Anterior cingulate cortex (tissue), 58 donors: ENCODE measurements at places on chromosomes 1 and 21.

- no peak for DNase-seq
Measured at GRCh38 chr1:6646499-6647148, 22.0 kb downstream of the THAP3 start.

DNA sequence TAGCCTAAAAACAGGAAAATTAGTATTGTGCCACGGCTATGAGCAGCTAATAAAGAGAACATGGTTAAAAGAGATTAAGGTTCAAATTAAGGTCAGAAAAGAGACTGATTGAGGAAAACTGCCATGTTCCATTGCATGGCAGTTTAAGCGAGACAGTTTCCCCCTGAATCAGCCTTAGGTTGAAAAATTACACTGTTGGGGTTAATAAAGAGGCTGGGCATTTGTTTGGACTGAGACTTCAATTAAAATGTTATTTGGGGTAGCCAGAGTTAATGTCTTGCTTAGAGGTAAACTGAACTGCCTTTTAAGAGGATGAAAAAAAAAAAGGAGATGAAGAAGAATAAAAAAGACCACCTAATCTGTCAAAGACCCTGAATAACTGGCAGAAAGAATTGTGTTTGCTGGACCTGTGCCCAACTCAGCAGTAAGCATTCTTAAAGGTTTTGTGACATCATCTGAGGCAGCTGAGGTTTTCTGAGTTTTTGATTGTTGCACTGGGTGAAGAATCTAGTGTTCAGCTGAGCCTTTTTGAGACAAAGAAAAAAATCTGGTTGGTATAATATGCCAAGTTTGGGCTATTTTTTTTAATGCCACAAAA lies 17.7 kb upstream of the PROX1 start:
- DNase-seq, result no peak

GRCh38 chr1:61732726-61733125 lies 7.8 kb upstream of the TM2D1 start:
- no peak for DNase-seq

DNA sequence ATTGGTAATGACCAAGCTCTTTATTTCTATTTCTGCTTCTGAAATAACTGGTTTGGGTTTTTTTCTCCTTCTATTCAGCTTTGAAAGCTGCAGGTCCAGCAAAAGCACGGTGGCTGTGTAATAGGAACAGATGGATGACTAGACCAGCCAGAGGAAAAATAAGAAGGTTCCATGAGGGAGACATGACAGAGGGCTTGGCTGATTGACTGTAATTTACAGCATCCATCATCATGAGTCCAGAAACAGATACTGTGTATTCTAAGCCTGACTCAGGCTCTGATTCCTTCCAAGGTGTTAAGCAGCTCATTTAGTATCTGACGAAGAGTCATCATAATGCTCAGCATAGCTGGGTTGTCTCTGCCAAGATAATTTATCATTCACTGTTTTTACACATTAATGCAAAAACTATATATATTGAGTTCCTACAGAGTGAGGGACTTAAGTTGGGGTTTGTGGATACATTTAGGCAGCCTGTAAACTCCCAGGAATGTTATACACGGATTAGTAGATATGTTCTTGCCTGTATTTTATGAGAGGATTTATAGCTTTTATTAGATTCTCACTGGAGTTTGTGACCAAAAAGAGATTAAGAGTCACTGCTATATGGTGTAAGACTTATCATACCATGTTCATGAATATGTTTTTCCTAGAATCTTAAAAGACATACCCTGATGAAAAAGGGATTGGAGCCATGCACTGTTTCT lies 72.6 kb downstream of the SGIP1 start:
- no peak for DNase-seq

GRCh38 chr1:24657781-24658180 lies 14.7 kb downstream of the SRRM1 start:
- no peak for DNase-seq

DNA sequence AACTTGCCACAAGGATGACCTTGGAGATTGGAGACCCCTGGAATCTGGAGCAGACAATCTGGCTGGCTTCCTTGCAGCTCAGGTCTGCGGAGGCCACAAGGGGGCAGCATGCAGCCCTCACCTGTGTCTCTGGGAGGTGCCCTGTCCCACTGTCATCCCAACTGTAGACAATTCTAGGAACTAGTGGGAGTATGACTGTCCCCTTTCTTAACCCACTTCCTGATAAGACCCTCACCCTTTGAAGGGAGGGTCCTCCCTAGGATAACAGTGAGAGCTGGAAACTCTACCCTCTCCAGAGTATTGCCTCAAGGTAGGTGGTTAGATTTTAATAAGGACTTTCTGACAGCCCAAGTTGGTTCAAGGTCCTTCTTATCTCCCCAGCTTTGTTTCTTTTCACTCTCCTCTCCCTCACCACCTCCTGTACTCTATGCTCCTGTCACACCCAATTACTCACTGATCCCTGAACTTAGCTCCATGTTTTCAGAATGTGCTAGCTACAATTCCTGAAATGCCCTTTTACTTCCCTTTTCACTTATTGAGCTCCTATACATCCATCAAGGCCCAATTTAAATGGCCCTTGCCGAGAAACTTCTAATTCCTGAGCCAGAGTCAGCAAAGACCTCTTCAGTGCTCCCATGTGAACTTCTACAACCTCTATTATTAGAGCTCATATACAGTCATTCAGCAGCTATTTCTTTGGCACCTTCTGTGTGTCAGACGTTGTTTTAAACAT lies 9.2 kb upstream of the KCNQ4 start:
- no peak for DNase-seq
